ENCODE measurements at places on chromosomes 11 and 22. TPM values are rescaled to one million over a fixed set of nuclear protein-coding genes. Genes with fewer than 3 reads are reported as not detected.

Gene ABCC8
- polyA plus RNA-seq: not detected

Gene C1QTNF5
- not detected for polyA plus RNA-seq

Gene KDM4E
- not detected for polyA plus RNA-seq

Gene MMP3
- polyA plus RNA-seq: not detected

Gene OR6T1
- polyA plus RNA-seq: not detected

Gene SCN3B
- polyA plus RNA-seq: not detected

Gene ALG9
- polyA plus RNA-seq: 13.6 TPM

Gene SLC22A9
- not detected for polyA plus RNA-seq

Gene C11orf52
- polyA plus RNA-seq: not detected

Gene VPREB1
- 1.4 TPM for polyA plus RNA-seq

Gene WNT7B
- not detected for polyA plus RNA-seq

Gene NEFH
- polyA plus RNA-seq: 0.98 TPM

Gene CASP5
- polyA plus RNA-seq: 0.45 TPM

Gene CTSF
- 7.0 TPM for polyA plus RNA-seq

Gene RANBP1
- 110 TPM for polyA plus RNA-seq

Gene TBCEL
- polyA plus RNA-seq: 2.5 TPM

Gene CCDC15
- polyA plus RNA-seq: 0.79 TPM

Gene CARD10
- not detected for polyA plus RNA-seq

Gene MPZL2
- polyA plus RNA-seq: not detected

Gene POTEH
- 0.13 TPM for polyA plus RNA-seq

Gene PRODH
- polyA plus RNA-seq: not detected

Gene SLC5A1
- not detected for polyA plus RNA-seq

Gene INS
- polyA plus RNA-seq: not detected

Measured in IgD-negative memory B cell (primary cell).